ENCODE measurements at places on chromosomes 1 and 21.

GRCh38 chr1:226793620-226794276 lies 54.7 kb upstream of the ITPKB start:
- DNase-seq, result no peak

GRCh38 chr1:31571340-31572295 lies 4.7 kb upstream of the TINAGL1 start:
- DNase-seq, result no peak

DNA sequence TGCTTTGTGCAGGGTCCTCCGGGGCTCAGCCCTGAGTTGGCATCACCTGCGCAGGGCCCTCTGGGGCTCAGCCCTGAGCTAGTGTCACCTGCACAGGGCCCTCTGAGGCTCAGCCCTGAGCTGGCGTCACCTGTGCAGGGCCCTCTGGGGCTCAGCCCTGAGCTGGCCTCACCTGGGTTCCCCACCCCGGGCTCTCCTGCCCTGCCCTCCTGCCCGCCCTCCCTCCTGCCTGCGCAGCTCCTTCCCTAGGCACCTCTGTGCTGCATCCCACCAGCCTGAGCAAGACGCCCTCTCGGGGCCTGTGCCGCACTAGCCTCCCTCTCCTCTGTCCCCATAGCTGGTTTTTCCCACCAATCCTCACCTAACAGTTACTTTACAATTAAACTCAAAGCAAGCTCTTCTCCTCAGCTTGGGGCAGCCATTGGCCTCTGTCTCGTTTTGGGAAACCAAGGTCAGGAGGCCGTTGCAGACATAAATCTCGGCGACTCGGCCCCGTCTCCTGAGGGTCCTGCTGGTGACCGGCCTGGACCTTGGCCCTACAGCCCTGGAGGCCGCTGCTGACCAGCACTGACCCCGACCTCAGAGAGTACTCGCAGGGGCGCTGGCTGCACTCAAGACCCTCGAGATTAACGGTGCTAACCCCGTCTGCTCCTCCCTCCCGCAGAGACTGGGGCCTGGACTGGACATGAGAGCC lies 22.7 kb downstream of the COL6A1 start:
- no peak for DNase-seq

DNA sequence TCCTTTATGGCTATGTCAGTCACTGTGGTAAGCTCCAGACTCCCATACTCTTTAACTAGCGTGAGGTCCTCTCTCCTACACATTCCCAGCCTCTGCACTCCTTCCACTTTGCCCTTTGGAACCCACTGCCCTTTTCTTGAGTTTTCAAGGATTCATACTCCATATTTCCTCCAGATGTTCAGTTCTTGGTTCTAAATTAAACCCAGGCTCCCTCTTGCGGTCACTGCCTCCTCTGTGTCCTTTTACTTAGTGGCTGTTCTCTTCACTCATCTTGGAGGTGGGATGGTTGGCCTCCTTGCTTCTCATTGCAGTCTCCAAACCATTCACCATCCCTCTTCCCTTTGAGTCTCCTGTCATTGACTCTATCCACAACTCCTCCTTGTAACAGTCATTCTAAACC lies 208.1 kb downstream of the TGFB2 start:
- DNase-seq, result no peak

- DNase-seq, result no peak
Observed at GRCh38 chr1:58814251-58815068, 30.6 kb upstream of the JUN start.

- DNase-seq, result peak; percentile 42
Observed at GRCh38 chr1:47444562-47445465, 7.0 kb downstream of the FOXD2 start.

DNA sequence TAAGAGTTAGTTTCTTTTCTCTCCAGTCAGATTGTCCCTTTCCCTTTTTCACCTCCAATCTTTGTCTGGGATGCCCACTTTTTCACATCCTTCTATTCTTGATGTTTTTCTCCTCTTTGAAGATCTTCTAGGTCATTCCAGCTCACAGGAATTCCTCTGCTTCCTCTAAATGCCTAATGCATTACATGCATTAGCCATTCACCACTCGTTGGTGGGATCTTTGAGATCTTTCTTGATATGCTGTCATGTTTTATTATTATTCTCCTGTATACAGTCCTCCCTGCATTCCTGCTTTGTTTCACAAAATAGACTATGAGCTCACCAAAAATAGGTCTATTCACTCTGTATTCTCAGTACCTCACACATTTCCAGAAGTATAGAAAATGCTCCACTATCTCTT lies 129.0 kb downstream of the LYPLAL1 start:
- DNase-seq, result no peak

- DNase-seq, result no peak
Observed at GRCh38 chr1:64956733-64957441, 9.5 kb downstream of the JAK1 start.

- no peak for DNase-seq
Observed at GRCh38 chr21:41133874-41134522, 34.0 kb upstream of the BACE2 start.

DNA sequence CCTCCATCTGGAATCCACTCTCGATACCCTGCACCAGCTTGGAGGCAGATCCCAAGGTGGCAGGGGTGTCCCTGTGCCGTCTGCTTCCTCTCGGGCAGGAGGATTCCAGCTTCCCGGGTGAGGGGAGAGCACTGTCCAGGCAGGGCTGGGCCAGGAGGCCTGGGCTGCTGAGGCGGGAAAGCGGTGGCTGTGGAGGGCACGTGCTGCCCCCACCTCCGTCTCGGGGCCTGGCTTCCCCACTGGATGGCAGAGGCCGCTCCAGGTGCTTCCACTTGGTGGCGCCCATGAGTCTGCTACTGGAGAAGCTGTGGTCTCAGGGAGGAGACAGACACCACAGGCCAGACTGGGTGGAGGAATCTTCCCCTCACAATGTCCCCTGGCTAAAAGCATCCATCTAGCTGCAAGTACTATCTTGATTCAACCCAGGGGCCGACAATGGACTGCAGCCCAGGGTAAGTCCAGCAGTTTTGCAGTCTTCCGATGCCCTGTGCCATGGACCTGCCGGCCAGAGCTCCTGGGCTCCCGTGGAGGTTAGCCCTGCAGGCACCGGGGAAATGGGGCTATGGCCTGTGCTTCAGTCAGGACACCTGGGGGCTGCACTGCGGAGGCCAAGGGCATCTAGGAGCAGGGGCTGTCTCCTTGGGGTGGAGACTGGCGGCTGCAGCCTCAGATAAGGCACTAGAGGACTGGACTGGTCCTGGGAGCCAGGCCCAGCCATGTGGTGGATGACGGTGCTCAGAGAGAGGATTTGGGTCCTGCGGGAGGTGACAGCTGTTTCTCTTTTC lies 41.3 kb upstream of the EIF4G3 start:
- DNase-seq, result no peak

DNA sequence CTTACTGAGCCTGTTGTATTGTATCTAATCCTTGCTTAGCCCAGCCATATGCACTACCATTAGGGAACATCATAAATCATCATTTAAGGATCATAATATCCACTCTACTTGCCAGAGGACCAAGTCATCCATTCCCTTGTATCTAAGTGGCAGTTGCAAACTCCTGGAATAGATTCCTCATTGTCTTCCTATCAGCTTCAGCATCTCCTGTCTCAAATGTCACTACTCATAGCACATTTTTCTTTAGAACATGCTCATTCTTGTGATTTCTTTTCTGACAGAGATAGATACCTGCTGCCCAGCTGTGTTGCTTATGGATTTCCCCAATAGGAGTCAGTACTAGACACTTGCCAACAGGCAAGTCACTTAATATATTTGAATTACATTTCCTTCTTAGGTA lies 84.3 kb downstream of the OLFML3 start:
- no peak for DNase-seq

GRCh38 chr1:11400155-11400554 lies 78.8 kb upstream of the DISP3 start:
- DNase-seq, result no peak

- DNase-seq, result peak; percentile 91
Observed at GRCh38 chr1:62401034-62401760, 35.7 kb upstream of the USP1 start.

DNA sequence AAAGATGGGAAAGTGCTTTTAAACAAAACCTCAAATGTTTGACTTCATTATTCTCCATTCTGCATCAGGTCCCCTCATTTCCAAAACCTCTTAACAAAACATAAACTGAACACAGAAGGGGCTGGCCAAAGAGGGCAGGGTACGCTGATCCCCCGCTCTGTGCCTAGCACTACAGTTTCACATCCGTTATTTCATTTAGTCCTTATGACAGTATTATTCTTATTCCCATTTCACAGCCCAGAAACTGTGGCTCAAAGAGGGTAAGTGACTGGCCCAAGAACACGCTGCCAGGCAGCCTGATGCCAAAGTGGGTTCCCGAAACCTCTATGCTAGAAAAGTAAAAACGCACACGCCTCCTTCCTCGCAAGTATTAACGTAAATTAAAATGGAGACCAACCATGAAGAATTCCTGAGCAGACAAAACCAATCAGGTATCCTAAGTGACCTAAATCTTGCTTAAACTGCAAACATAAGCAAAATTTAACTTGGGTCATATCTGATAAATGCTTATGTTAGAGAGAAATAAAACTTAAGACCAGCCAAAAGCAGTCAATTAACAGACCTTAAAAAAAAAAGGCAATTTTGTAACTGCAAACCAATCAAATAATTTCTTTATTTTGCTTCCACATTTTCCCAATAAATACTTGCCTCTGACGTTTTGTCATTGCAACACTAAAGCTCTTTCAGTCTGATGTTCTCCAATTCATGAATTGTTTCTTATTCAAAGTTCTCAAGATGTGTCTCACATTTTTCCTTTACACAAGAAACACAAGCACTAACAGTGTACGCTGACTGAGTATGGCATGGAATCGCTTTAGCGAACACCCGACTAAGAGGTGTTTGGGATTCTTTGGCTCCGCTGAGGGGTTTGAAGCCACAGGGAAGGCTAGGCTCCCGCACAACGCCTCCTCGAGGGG lies 653 bp downstream of the CASP9 start:
- no peak for DNase-seq

GRCh38 chr1:150477320-150477719 lies 9.9 kb upstream of the TARS2 start:
- no peak for DNase-seq

DNA sequence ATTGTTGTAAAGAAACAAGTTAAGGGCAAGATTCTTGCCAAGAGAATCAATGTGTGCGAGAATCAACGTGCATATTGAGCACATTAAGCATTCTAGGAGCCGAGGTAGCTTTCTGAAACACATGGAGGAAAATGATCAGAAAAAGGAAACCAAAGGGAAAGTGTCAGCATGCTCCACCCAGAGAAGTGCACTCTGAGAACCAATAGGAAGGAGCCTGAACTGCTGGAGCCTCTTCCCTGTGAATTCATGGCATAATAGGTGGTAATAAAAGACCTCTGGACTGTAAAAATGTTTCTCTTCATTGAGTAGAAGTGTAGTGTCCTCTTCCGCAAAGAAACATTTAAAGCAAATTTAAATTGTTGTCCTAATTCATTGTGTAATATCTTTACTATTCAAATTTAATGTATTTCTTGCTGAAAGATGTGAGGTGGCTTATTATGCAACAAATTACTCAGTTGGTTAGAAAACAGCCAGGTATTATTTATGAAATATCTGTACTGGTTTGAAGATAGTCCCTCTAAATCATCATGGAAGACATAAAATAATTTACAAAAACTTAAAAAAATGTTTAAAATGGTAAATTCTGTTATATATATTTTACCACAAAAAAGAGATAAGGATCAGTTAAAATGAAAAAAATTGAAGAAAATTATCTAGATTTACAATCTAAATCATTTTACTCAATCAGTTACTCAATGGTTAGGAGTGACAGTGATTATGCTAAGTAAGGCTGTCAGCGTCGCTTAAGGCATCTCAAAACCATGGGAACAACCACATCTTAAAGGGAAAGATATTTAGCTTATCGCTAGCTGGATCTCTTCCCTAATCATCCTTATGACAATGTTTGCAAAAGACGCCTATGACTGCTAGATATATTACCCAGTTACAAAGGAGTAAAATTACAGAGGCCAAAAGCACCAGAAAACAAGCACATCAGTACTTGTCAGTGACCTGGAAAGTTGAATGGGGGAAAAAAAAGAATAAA lies 31.3 kb downstream of the NVL start:
- DNase-seq, result no peak

GRCh38 chr1:114299331-114299975 lies 145.8 kb upstream of the SYT6 start:
- DNase-seq, result no peak

DNA sequence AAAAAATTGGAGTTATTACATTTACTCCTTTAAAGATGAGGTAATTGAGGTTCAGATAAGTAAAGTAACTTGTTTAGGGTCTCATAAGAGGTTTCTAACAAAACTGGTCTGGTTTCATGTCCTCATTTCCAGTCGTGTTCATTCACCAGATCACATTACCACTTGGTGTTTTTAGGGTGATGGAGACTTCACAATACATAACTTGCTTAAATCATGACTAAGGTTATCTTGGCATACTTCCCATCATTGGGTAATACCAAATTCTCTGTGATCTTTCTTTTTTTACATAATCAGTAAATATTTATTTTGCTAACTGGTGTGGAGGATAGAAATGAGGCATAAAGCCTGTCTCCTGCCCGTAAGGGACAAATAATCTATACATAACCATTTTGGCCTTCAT lies 31.6 kb upstream of the RPTN start:
- no peak for DNase-seq

GRCh38 chr1:221203224-221204054 lies 324.2 kb downstream of the HLX start:
- DNase-seq, result no peak

DNA sequence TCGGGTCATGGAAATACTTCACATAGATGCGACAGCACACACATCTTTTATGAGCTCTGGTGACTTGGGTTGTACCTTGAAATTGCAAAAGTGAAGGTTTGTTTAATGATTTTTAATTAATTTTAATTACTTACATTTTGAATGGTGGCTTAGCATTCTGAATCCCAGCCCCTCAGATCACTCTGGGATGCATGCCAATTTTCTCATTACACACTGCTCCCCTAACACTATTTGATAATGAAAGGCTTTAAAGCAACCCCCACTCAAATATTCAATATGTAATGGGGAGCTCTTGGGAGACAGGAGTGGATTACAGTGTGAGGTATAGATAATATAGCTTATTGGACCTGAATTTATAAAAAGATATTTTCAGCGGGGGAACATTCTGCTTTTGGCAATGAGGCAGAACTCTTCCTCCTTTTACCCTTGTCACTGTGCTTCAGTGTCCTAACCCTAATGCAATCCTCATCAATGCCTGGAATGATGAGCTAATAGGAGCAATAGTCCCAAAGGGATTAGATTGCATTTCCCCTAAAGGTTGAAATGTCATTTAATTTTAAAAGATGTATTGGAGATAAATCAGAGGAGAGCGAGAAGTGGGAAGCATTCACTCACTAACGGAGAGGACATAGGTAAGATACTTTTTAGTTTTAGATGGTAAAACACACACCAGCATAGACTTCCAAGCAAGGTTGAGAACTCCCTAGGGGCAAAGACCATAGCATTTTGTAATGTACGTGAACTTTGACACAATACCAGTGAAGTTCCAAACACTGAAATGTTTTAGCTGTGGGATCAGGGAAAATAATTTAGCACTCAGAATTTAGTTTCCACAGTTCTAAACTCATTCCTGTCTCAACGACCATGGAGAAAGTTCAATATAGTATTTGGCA lies 384.1 kb upstream of the PLXNA2 start:
- DNase-seq, result no peak

- no peak for DNase-seq
Observed at GRCh38 chr1:24343412-24344089, 24.4 kb downstream of the GRHL3 start.

- DNase-seq, result no peak
Observed at GRCh38 chr21:40714536-40714935, 132.4 kb downstream of the DSCAM start.

Measured in NCI-H2227 treated with DMSO at 0.1 percent for 48 hours (cell line).